Transverse colon (tissue), 4 donors: ENCODE measurements at places on chromosomes 1 and 21. TPM values are rescaled to one million over a fixed set of nuclear protein-coding genes. Genes with fewer than 3 reads are reported as not detected.

DNA sequence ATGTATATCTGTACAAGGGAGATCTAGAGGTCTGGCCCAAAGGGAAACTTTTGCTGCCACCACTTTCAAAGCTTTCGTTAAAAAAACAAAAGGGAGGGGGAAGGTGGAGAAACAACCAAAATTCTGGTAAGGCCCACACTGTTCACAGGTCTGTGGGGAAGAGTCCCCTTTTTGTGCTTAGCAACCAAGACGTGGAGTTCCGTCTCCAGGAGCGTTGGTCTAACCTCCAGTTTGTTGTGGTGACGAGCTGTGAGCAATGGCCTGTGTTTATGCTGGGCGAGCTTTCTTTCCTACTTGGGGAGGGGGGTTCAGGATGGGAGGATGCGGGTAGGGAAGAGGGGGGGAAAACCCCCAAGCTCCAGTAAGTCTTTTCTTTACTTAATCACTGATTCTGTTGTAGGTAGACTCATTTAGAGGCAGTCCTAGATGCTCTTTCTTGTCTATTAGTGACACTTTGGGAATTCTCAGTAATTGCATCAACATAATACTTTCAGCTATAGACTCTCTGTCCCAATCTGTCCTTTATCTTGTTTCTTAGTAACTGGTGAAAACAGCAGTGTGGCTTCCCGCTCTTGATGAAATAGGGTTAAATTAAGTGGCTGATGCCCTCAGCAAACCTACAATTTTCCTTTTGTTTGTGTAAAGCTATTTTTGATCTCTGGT lies 1.5 kb downstream of the HIPK1 start:
- peak overlapping the region; percentile 99 for H3K27ac ChIP-seq
- peaks cover 39% of the 10 kb centered on the region for H3K4me1 ChIP-seq
- H3K4me3 ChIP-seq = peak overlapping the region; percentile 86
- no peaks in the 10 kb centered on the region for H3K27me3 ChIP-seq

AGMAT gene
- total RNA-seq = 17.9 TPM

IFI6 gene
- 28.1 TPM for total RNA-seq

GRCh38 chr1:65821386-65821785 lies 28.7 kb downstream of the PDE4B start:
- H3K36me3 ChIP-seq = no peaks in the 10 kb centered on the region
- H3K27ac ChIP-seq = no peak overlapping the region
- no peaks in the 10 kb centered on the region for H3K27me3 ChIP-seq
- H3K4me1 ChIP-seq = no peaks in the 10 kb centered on the region
- H3K4me3 ChIP-seq = no peak overlapping the region

DR1 gene
- 39.7 TPM for total RNA-seq

DNA sequence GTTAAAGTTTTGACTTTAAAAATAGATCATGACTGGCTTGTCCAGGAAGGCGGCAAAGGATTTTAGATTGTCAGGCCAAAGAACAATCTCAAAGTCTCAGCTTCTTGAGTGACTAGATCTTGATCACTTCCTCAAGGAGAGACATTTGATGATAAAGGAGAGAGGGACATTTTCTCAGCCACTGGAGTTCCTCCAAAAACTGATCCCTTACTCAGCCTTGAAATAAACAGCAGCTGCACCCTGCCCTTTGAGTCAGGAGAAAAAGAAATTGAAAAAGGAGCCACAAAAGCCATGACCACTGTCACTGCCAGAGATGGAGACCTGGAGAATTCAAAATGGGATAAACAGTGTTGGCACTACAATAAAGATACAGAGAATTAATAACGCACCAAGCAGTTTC lies 288.4 kb upstream of the PRMT6 start:
- no peak for DNase-seq
- H3K27me3 ChIP-seq = no peaks in the 10 kb centered on the region
- H3K27ac ChIP-seq = no peak overlapping the region
- no peaks in the 10 kb centered on the region for H3K36me3 ChIP-seq

AKNAD1 gene
- total RNA-seq = not detected

ZFYVE9 gene
- total RNA-seq = 22.8 TPM

INAVA gene
- 296 TPM for total RNA-seq

- no peaks in the 10 kb centered on the region for H3K36me3 ChIP-seq
- no peaks in the 10 kb centered on the region for H3K27me3 ChIP-seq
- H3K27ac ChIP-seq = no peak overlapping the region
- DNase-seq = no peak
- no peak overlapping the region for H3K4me3 ChIP-seq
These were observed 222.4 kb downstream of the LRRC40 start for GRCh38 chr1:69982992-69983391.
